ENCODE measurements at places on chromosomes 2 and 18.

GRCh38 chr18:10030816-10031541 is 117.2 kb downstream of the VAPA start:
- no peak for DNase-seq

DNA sequence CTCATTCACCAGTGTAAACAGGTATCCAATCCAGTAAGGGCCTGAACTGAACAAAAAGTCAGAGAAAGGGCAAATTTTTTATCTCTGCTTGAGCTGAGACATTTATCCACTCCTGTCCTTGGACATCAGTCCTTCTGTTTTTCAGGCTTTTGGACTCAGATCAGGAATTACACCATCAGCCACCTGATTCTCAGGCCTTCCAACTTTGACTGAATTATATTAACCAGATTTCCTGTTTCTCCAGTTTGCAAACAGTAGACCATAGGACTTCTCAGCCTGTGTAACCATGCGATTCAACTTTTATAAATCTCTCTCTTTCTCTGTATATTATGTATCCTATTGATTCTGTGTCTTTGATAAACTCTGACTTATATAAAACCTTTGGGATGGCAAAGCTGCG is 289.3 kb upstream of the CDH2 start:
- no peak for DNase-seq

GRCh38 chr2:185645529-185645928 is 93.1 kb upstream of the FSIP2 start:
- DNase-seq = no peak

GRCh38 chr2:230205034-230205433 is 14.8 kb downstream of the SP110 start:
- no peak for DNase-seq

- no peak for DNase-seq
Observed at GRCh38 chr2:177680866-177681712, 288.5 kb downstream of the AGPS start.

DNA sequence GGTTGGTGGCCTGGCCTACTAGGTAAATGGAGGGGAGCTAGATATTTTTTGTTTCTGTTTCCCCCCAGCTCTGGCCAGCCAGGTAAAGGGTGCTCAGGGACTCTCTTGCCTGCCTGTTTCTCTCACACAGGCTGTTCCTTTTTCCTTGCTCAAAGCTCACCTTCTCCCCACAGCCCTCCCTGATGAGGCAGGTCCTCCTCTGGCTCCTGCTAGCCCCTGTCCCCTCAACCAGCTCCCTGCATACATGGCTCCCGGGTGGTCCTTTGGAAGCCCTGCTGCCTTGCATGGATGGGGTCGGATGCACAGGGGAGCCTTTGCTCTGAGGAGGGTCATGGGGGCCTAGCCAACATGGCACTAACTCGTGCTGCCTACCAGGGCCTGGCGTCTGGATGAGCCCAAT is 27.8 kb downstream of the DYSF start:
- DNase-seq = no peak

- no peak for DNase-seq
Observed at GRCh38 chr2:145692971-145693478, 1173.1 kb upstream of the ZEB2 start.

DNA sequence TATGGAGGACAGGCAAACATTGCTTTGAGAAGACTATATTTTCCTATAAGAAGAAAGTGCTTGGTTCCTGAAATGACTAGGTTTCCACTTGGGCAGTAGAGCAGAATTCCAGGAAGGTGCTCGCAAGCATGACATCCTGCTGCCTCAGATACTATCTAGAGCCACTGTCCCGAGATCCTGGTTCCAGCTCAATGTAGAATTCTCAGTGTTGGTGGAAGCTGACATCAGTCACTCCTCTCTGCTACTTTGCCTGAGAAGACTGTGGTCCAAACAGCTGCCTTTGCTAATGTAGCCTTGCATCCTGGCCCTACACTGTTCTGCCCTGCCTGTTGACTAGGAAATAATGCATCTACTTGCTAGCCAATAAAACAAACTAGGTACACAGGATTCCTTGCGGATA is 50.0 kb upstream of the ITGA6 start:
- no peak for DNase-seq

- DNase-seq = no peak
Observed at GRCh38 chr2:86791573-86791972, 860 bp upstream of the CD8A start.

- DNase-seq = no peak
Observed at GRCh38 chr2:8534729-8535468, 147.0 kb upstream of the ID2 start.

DNA sequence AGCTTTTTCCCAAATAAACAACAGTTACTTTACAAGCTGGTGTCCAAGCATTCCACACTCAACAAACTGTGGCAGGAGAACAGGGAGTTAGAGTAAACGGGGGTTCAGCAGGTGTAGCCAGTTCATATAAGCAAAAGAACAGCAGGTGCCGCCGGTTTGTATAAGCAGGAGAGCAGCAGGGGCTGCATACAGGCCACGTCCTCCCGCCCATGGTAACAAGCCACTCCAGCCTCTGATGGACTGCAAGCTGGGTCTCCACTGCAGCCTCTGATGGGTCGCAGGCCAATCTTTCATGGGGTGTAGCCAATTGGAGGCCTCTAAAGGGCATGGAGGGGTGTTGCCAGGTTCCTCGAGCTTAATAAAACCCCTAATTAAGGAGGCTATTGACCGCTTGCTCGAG is 189.3 kb downstream of the ANKRD30B start:
- no peak for DNase-seq

- no peak for DNase-seq
Observed at GRCh38 chr2:114424699-114425098, 17.7 kb upstream of the DPP10 start.

DNA sequence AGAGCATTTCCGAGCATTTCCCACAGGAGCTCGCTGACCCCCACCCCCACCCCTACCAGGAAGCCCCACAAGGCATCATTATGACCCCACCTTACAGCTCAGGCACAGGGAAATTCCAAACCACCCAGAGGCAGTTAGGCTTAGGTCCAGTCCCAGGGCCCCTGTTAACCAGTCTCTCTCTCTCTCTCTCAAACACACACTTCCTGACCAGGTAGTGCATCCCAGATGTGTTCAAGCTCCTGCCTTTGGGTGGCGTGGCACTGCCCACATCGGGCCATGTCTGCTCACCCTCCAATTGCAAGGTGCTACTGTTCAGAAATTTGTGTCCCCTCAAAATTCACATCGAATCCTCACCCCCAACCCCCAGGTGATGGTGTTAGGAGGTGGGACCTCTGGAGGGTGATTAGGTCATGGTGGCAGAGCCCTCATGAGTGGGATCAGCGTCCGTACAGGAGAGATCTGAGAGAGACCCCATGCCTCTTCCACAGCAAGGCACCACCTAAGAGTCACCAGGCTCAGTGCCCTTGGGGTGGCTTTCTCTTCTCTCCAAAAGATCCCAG is 8.8 kb downstream of the COPS9 start:
- DNase-seq = no peak

GRCh38 chr2:240346753-240347372 is 88.6 kb upstream of the GPC1 start:
- DNase-seq = no peak

GRCh38 chr2:231590614-231591013 is 2.0 kb upstream of the TEX44 start:
- DNase-seq = no peak

DNA sequence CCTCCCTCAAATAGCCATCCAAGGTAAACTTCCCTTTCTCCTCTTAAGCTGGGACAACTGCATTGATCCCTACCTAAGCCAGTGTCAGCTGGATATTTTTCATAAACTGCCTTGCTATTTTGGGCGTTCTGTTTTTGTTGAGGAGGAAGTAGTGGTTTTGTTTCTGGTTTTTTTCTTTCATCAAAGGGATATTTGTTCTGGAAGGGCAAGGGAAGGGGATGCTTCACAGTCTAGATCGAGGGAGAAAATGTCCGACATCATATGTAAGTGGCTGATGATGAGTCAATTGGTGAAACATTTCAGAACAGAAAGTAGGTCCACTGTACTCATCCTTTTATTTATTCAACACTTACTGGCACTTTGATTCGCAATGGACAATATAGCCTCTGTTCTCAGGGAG is 31.0 kb downstream of the TANC1 start:
- DNase-seq = no peak

DNA sequence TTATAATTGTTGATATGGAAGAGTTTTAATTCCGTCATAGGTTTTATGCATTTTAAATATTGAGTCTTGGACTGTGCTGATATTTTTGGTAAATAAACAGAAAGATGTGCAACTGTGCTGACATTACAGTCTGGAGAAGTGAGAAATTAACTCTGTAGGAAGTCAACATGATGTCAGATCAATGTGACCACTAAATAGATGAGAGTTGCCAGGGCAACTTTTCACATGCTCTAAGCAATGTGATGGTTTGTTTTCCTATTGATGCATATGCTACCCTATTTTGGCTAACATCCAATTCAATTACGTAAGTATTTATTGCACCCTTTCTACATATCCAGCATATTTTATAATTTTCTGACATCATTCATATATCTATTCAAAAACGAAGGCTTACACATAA is 1109.3 kb downstream of the TSN start:
- peak; percentile 43 for DNase-seq

DNA sequence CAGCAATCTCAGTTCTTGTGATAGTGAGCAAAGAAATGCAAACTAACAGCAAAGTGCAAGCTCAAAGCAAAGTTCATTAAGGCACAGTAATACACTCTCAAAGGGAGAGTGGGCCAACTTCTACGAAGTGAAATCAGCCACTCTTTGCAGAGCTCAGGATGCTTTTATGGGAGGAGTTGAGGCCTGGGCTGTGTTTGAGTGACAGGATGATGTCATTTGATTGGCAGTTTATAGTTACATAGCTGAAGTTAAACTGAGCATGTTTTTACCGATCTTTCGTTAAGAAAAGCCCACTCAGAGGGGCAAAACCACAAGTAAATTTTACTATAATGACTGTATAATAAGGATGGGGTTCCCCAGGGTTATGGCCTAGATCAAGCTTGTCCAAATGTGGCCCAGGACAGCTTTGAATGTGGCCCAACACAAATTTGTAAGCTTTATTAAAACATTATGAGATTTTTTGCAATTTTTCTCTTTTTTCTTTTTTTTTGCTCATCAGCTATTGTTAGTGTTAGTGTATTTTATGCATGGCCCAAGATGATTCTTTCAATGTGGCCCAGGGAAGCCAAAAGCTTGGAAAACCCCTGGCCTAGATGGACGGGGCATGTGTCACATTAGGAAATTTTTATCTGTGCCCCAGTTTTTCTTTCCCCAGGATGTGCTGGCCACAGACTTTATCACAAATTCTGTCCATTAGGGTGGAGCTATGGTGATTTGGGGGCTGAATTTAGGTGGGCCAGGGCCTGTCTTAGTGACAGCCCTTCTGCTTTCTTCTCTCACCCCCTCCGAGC is 8.3 kb upstream of the DNAH7 start:
- no peak for DNase-seq

DNA sequence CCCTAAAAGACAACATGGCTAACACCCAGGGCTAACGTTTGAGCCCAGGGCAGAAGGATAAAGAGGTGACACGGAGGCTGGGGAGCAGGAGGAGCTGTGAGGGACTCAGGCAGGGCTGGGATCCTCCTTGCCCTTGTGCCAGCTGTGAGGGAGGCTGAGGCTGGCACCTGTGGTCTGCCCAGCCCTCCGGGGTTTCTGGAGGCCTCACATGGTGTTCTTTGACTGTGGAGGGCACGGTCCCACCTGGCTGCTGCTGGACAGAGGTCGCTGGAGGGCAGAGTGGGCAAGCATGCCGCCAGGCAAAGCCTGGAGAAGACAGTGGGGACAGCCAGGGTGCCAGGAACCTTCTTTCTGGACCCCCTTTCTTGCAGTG is 26.8 kb upstream of the CNNM3 start:
- no peak for DNase-seq

- DNase-seq = no peak
Observed at GRCh38 chr2:30410217-30410616, 36.8 kb upstream of the LCLAT1 start.

GRCh38 chr2:113739849-113740248 is 16.6 kb downstream of the SLC35F5 start:
- DNase-seq = no peak

GRCh38 chr2:151459358-151459757 is 49.7 kb downstream of the RIF1 start:
- no peak for DNase-seq

GRCh38 chr18:9741793-9742523 is 33.9 kb downstream of the RAB31 start:
- no peak for DNase-seq

- DNase-seq = no peak
Observed at GRCh38 chr18:46338766-46339165, 234.6 kb downstream of the HAUS1 start.
